ENCODE measurements at places on chromosomes 13 and 19.

DNA sequence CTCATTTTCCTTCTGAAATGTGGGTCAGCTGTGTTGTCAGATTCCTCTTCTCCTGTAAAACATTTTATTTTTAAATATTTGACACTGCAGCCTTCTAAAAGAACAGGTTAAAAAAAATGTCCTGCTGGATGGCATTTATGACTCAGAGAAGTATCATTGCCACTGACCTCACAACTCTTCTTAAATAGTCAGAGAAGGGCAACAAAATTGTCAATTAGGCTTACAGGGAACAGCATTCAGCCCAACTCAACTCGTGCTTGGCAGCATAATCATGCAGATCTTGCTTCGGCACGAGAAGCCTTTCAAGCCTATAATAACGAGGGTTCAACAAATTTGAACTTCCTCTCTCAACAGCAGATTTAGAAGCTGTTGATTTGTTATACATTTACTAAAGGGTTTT is 296.7 kb upstream of the DACH1 start:
- peak; percentile 8 for DNase-seq

DNA sequence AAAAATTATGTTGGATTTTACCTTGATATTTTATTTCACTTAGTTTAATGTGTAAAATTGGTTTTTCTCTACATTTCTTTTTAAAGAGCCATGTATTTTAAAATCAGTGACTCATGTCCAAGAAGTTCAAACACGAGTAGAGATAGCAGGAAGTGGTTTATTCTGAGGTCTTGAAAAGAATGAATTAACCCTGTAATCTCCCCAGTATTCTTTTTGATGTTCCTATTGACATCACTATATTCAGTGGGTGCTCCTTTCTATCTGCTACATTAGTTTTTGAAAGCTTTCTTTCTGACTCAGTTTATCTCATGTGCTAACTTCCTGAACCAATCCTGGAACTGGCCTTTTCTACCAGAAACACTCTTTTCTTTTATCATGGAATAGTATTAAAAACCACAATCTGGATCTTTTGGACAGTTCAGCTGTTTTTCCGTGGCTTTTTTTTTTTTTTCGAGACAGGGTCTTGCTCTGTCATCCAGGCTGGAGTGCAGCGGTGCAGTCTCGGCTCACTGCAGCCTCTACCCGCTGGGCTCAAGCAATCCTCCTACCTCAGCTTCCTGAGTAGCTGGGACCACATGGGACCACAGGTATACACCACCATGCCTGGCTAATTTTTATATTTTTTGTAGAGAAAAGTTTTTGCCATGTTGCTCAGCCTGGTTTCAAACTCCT is 114.9 kb downstream of the PCCA start:
- peak; percentile 63 for DNase-seq

DNA sequence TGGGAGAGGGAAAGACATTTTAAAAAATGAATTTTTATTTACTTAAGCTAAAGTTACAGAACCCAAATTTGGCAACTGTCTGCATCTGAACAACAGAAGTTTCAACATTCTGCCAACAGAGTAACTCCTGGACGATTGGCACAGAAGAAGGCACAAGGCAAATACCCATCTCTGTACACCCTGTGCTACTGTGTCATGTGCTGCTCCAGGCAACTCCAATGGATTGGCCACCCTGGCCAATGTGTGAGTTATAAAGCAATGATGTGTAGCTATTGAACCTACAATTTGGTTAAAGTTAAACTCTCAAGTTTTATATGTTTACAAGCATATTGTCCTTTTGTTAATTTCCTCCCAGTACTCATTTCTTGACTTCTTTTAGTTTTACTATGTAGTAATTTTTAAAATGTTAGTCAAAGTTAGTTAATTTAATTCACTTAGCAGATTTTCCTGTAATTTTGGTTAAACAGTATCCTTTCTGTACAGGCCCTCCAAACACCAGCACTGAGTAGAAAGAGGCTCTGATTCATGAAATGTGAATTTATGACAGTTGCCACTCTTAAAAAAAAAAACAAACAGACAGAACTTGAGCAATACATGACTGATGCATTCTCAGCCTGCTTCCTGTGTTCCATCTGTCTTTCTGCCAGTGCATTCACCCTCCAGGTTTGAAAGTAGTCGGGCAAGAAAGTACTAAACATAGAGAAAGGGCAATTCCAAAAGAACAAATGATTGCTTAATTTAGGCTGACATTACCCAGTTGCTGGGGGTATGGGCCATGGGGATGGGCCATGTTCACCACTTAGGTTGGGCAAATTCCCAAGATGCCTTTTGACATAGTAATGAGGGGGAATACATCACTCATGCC is 5.9 kb downstream of the STARD13 start:
- DNase-seq = peak; percentile 76

DNA sequence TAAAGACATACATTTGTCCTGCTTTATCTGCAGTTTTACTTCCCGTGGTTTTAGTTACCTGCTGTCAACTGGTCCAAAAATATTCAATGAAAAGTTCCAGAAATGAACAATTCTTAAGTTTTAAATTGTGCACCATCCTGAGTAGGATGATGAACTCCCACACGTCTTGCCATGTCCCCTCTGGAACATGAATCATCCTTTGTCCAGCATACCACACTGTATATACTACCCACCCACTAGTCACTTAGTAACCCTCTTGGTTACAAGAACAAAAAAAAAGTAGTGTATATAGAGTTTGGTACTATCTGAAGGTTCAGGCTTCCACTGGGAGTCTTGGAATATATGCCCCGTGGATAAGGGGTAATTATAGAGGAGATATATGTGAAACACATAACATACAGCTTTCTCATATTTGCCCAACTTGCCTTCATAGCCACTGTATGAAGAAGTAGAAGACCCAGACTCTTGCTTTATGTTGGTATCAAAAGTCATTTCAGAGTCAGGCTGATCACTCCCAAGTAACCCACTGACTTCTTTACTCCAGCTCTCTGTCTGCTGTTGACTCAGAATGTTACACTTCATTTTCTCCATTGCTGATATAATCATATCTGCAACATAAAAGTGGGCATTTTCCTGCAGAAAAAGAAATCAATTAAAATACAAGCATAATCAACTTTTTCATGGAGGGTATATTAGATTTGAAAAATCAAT is 19.3 kb downstream of the RUBCNL start:
- no peak for DNase-seq

DNA sequence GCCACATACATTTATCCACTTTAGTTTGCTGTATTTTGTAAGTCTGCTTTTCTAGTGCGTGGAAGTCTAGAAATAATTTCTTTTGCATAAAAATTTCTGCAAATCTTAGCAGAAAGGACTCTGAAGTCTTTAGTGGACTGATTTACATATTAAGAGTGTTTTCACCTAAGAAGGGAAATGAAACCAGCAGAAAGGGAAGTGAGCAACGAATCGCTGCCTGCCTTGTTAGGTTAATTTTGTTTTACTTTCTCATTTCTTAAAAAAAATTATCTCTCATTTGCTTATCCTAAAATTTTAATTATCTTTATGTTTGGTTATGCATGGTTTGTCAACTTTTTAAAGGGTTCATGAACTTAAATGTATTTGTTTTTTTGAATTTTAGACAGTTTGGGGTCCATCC is 767 bp upstream of the GPR18 start:
- DNase-seq = no peak

DNA sequence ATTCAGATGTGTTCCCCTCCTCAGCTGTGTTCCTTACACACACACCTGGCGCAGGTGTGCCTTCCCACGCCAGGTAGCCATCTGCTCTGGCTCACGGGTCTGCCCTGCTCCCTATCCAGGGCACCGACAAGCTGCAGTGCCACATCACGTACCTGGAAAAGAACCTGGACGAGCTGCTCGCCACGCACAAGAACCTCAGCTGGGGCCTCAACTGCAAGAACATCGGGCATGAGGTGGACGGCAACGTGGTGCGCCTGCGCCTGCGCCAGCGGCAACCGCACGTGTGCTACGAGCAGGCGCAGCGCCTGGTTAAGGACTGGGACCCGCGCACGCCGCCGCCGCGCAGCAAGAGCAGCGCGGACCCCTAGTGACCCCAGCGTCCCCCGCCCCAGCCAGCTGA is 26.5 kb upstream of the CASP14 start:
- no peak for DNase-seq

GRCh38 chr13:108948251-108948671 is 318.9 kb downstream of the MYO16 start:
- DNase-seq = peak; percentile 21

DNA sequence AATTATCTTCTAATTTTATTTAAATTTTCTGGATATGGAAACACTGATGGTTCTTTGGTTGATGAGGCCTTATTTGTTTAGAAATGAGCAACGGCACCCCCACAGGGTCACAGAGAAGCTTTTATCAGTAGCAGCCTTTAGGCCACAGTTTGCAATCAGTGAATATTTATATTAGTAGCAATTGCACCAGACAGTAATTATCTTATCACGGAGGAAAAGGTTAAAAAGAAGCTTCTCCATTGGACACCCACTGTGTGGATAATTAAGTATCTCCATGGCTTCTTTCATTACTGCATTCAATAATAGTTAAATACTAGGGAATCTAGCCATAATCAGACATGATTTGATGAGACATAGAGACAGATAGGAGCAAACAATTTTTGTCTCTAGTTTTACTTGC is 2099.2 kb upstream of the PCDH20 start:
- DNase-seq = no peak

GRCh38 chr13:35165205-35165604 is 223.1 kb downstream of the NBEA start:
- DNase-seq = no peak

DNA sequence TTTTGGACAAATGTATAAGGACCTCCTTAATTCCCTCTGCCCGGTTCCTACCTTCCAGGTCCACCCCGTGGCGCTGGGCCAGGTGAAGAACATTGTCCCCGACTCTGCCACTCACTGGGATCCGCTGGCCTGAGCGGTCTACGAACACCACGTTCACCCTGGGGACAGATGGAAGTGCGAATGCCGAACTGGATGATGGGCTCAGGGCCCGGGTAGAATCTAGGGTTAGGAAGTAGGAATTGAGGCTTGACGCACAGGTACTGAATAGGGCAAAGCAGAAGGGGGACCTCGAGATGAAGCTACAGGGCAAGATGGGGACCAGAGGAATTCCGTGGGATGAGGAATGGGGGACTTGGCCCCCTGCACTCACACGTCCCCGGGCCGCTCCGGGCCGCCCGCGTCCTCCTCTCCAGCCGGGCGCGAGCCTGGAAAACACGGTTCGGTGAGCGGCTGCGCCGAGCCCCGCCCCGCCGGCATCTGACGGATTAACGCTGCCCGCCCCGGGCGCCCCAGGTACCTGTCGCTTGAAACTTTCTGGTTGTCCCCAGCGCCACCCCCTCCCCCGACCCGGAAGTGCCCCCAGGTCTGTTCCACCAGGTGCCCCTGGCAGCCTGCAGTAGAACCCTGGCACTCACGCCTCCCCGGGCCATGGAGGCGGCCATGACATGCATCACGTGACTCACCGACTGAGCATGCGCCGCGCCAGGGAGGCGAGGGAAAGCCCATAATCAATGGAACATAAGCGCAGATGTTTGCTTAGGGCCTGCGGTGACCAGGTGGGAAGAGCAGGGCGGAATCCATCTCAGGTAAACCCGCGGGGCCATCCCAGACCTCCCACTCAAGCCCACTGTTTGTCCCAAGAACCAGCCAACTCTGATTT is at the start of gene FDX2:
FDX2 (minus strand) TSS at position 681 of the 880 bp plus-strand sequence; CDS start at position 662, 19 bp downstream.
- peak; percentile 72 for DNase-seq

DNA sequence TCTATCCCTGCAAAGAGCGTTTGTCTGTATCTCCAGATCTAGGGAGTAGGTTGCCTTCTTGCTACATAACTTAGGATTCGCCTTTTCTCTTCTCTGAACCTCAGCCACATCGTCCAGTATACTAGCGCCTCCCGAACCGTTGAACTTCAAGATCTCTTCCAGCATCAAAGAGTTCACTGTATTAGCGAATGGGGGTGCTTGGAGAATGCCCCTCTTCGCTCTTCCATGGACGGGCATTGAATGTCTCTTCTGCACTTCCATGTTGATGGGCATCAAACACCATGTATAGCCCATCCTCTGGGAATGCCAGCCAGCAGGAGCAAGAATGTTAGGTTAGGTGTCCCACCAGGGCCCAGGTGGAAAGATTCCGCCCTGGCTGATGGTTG is 575 bp upstream of the OXGR1 start:
- no peak for DNase-seq

GRCh38 chr13:103615771-103616170 is 549.6 kb upstream of the SLC10A2 start:
- DNase-seq = no peak

DNA sequence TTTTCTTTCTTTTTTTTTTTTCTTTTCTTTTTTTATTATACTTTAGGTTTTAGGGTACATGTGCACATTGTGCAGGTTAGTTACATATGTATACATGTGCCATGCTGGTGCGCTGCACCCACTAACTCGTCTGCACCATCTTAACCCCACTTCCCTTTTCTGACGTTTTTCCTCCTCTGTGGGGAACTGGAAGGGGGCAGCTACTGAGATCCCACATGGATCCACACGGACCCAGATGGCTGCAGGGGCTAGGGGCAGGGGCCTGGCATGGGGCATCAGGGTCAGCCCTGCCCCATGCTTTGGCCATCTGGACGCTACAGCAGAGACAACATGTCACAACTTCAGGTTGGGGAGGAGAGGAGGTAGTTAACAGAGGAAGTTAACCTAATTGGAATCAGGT is 54.3 kb downstream of the RUBCNL start:
- no peak for DNase-seq

- peak; percentile 83 for DNase-seq
Observed at GRCh38 chr19:33819880-33820781, 23.5 kb downstream of the KCTD15 start.

- no peak for DNase-seq
Observed at GRCh38 chr13:85347251-85347650, 452.0 kb downstream of the SLITRK6 start.

DNA sequence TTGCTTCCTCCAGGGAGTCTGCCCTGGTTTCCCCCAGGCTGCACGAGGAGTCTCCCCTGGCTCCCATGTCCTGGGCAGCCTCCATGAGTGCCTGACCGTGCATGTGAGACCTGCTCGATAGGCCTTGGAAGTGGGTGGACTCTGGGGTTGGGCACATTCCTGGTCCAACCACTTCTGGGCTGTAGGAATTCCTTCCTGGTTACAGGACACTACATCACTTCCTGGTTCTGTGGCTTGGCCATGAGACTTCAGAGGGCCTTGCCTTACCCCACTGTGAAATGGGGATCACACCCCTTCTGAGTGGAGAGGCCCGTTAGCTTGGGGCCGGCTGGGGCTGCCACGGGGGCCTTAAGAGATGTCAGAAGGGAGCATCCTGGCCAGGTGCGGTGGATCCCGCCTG is 4.0 kb upstream of the ZNF628 start:
- peak; percentile 86 for DNase-seq

DNA sequence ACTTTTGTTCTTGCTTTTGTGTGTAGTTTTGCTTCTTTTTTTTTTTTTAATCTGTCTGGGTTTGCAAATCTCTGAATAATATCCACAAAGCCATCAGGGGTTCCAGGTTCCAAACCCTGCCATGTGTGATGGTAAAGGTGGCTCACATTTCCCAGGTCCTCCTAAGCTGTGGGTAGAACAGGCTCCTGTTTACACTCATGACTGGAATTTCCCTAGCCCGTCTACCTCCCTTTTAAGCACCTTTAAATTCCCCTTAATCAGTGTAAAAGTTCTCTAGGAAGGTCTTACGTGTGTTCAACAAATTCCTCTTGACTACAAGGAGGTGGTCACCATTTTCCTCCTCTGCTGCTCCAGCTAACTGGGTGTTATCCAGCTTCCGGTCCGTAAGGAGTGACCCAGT is 62.8 kb downstream of the EFNB2 start:
- DNase-seq = no peak

- no peak for DNase-seq
Observed at GRCh38 chr19:31969016-31969415, 376.4 kb upstream of the ZNF507 start.

Data from AG10803 (cell line).